ENCODE measurements at places on chromosomes 4 and X. TPM values are rescaled to one million over a fixed set of nuclear protein-coding genes. Genes with fewer than 3 reads are reported as not detected.

GRCh38 chr4:579543-580175, 3.6 kb upstream of the TMEM271 start:
- no peak overlapping the region for H3K27ac ChIP-seq
- H3K4me3 ChIP-seq = no peak overlapping the region
- DNase-seq = no peak

DNA sequence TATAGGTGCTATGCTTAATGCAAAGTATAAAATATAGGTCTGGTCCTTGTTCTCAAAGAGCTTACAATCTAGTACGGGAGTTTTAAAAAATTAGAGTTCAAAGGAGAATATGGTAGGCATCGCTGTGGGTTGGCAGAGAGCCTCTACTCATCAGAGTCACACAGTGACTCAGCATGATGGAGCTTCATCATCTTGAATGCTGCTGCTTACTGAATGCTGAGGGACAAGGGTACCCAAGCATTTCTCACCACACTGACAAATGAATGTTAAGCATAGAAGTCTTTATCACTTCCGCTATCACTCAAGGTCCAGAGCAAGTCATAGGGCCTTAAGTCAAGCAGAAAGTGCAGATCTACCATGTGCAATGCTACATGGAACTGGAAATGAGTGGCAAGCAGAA, 268.6 kb upstream of the IGFBP7 start:
- H3K36me3 ChIP-seq = no peaks in the 10 kb centered on the region
- H3K4me3 ChIP-seq = no peak overlapping the region
- H3K27me3 ChIP-seq = no peaks in the 10 kb centered on the region
- no peaks in the 10 kb centered on the region for H3K4me1 ChIP-seq
- H3K27ac ChIP-seq = no peak overlapping the region

BEX2 gene
- 9.0 TPM for total RNA-seq

DNA sequence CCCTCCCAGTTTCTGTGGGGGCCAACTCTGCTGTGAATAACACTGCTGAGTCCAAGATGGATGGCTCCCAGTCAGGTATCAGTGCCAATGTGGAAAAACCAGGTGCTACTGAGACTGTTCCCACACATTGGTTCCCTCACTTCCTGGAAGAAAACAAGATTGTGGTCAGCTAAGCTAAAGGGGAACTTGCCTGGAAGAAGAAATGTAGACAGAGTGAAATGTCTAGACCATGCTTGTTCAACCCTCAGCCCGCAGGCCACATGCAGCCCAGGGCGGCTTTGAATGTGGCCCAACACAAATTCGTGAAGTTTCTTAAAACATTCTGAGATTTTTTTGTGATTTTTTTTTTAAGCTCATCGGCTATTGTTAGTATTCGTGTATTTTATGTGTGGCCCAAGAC, 28.6 kb upstream of the UTP14A start:
- no peak for DNase-seq
- H3K36me3 ChIP-seq = no peaks in the 10 kb centered on the region

- no peaks in the 10 kb centered on the region for H3K4me1 ChIP-seq
- H3K36me3 ChIP-seq = no peaks in the 10 kb centered on the region
- H3K27me3 ChIP-seq = peaks cover 11% of the 10 kb centered on the region
- no peak overlapping the region for H3K4me3 ChIP-seq
Observed at GRCh38 chr4:140258476-140258875, 104.5 kb upstream of the MAML3 start.

- H3K4me1 ChIP-seq = no peaks in the 10 kb centered on the region
- DNase-seq = no peak
- H3K27ac ChIP-seq = no peak overlapping the region
- H3K27me3 ChIP-seq = no peaks in the 10 kb centered on the region
- no peak overlapping the region for H3K4me3 ChIP-seq
Observed at GRCh38 chr4:182593402-182593801, 323.8 kb downstream of the DCTD start.

FRMPD4 gene
- not detected for total RNA-seq

REPS2 gene
- 0.11 TPM for total RNA-seq

HSFX2 gene
- total RNA-seq = 0.57 TPM

DNA sequence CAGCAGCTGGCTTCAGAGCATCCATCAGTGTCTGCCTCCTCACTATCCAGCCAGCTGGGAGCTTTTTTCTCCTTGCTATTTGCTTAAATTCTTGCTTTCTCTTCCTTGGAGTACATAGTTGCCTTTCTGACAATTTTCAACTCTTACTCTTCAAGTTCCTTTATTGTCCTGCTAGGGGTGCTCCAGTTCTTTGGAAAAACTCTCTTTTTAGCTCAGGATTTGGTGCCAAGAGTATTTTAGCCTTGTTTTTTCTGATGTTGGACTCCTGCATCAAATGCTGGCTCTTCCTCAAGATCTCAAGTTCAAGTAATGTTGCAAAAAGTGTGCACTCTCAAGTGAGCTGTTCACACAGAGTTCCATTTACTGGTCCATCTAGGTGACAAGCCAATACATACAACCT, 126.4 kb downstream of the KDR start:
- H3K27ac ChIP-seq = no peak overlapping the region
- no peak for DNase-seq
- H3K4me1 ChIP-seq = no peaks in the 10 kb centered on the region
- H3K4me3 ChIP-seq = no peak overlapping the region
- H3K27me3 ChIP-seq = no peaks in the 10 kb centered on the region

CYBB gene
- 3.0 TPM for total RNA-seq

- no peak for DNase-seq
- H3K4me1 ChIP-seq = no peaks in the 10 kb centered on the region
- H3K27me3 ChIP-seq = no peaks in the 10 kb centered on the region
- no peaks in the 10 kb centered on the region for H3K36me3 ChIP-seq
Observed at GRCh38 chr4:95857761-95858160, 17.9 kb downstream of the PDHA2 start.

GRCh38 chr4:139214039-139214534, 37.1 kb upstream of the ELF2 start:
- H3K27ac ChIP-seq = peak overlapping the region; percentile 48
- DNase-seq = no peak
- no peak overlapping the region for H3K4me3 ChIP-seq
- no peaks in the 10 kb centered on the region for H3K36me3 ChIP-seq

GRCh38 chr4:40702800-40703151, 47.0 kb upstream of the NSUN7 start:
- H3K27me3 ChIP-seq = no peaks in the 10 kb centered on the region
- no peak overlapping the region for H3K4me3 ChIP-seq
- H3K4me1 ChIP-seq = no peaks in the 10 kb centered on the region
- H3K36me3 ChIP-seq = no peaks in the 10 kb centered on the region
- H3K27ac ChIP-seq = no peak overlapping the region
- no peak for DNase-seq

DNA sequence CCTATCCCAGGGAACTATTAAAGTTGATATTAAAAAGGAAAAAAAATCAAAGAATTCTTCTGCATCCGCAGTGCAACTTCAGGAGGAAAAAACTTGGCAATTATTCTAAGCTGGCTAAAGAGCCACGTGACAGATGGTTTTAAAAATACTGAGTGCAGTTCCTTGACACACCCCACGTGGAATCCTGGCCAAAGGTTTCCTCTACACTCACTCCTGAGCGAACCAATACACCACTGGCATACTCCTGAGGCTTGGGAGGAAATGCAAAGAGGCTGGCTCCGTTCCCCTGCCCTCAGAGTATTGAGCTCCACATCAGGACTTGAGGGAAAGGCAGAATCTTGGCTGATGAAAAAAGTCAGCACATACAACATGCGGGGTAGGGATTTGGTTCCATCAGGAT, 133.8 kb upstream of the ATP6AP2 start:
- no peaks in the 10 kb centered on the region for H3K36me3 ChIP-seq
- H3K4me1 ChIP-seq = no peaks in the 10 kb centered on the region
- H3K27me3 ChIP-seq = no peaks in the 10 kb centered on the region
- H3K4me3 ChIP-seq = no peak overlapping the region

DNA sequence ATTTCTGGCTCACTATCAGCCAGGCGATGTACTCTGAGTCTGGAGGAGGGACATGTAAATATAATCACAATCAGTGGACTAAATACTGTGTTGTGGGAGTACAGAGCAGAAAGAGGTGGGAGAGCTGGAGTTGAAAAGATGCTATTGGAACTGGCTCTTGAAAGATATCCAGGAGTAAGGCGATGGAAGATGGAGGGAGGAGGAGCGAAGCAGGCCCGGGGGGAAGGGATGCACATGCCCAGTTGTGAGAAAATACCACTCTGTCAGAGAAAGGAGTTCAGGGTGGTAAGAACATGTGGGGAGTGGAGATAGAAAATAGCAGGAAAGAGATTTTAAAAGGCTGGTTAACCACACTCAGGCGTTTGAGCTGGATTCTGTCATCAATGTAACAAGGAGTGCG, 216.9 kb upstream of the ETNPPL start:
- H3K36me3 ChIP-seq = no peaks in the 10 kb centered on the region
- no peaks in the 10 kb centered on the region for H3K27me3 ChIP-seq
- no peak for DNase-seq
- H3K27ac ChIP-seq = no peak overlapping the region
- no peaks in the 10 kb centered on the region for H3K4me1 ChIP-seq
- no peak overlapping the region for H3K4me3 ChIP-seq

RPL34 gene
- 1,416 TPM for total RNA-seq

- no peaks in the 10 kb centered on the region for H3K27me3 ChIP-seq
- DNase-seq = no peak
- H3K4me1 ChIP-seq = peaks cover 7% of the 10 kb centered on the region
- H3K27ac ChIP-seq = no peak overlapping the region
Observed at GRCh38 chrX:119655125-119655524, 37.8 kb downstream of the SEPTIN6 start.

- peaks cover 20% of the 10 kb centered on the region for H3K36me3 ChIP-seq
- H3K4me3 ChIP-seq = no peak overlapping the region
- DNase-seq = no peak
- H3K4me1 ChIP-seq = no peaks in the 10 kb centered on the region
- no peak overlapping the region for H3K27ac ChIP-seq
Observed at GRCh38 chrX:19361701-19362100, 18.0 kb downstream of the PDHA1 start.

GRID2 gene
- total RNA-seq = not detected

CLDN34 gene
- not detected for total RNA-seq

DNA sequence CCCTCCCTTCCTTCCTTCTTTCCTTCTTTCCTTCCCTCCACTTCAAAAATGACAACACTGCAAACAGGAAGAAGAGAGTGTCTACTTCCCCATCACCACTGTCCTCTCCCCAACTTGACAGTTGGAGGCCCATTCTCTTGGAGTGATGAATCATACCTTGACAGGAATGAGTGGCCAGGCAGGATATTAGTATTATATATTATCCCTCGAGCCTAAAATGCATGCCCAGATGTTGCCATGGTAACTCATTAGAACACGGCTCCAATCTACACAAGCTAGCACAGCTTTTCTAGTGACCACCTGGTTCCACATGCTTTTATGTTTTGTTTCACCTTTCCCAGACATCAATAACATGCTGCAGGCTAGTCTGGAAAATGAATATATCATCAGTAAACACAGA, 71.3 kb upstream of the LHFPL1 start:
- no peak for DNase-seq
- no peak overlapping the region for H3K27ac ChIP-seq
- H3K27me3 ChIP-seq = no peaks in the 10 kb centered on the region
- no peaks in the 10 kb centered on the region for H3K36me3 ChIP-seq
- no peaks in the 10 kb centered on the region for H3K4me1 ChIP-seq

DNA sequence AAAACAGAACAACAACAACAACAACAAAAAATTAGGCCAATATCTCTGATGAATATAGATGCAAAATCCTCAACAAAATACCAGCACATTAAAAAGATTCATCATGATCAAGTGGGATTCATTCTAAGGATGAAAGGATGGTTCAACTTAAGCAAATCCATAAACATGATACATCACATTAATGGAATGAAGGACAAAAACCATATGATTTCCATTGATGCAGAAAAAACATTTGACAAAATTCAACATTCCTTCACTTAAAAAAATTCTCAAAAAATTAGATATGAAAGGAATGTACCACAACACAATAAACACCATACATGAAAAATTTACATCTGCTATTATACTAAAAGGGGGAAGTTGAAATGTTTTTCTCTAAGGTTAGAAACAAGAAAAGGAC, 103.3 kb downstream of the IL15 start:
- DNase-seq = no peak
- H3K36me3 ChIP-seq = no peaks in the 10 kb centered on the region
- H3K4me3 ChIP-seq = no peak overlapping the region
- no peaks in the 10 kb centered on the region for H3K4me1 ChIP-seq
- H3K27me3 ChIP-seq = no peaks in the 10 kb centered on the region
- H3K27ac ChIP-seq = no peak overlapping the region

- H3K4me3 ChIP-seq = no peak overlapping the region
- H3K27me3 ChIP-seq = no peaks in the 10 kb centered on the region
- no peaks in the 10 kb centered on the region for H3K4me1 ChIP-seq
- DNase-seq = no peak
- no peaks in the 10 kb centered on the region for H3K36me3 ChIP-seq
- H3K27ac ChIP-seq = no peak overlapping the region
Observed at GRCh38 chr4:58522765-58523382, 1412.7 kb upstream of the IGFBP7 start.

MAOB gene
- total RNA-seq = not detected
